Fibroblast of skin of back (primary cell): ENCODE measurements at places on chromosomes 5 and 9.

DNA sequence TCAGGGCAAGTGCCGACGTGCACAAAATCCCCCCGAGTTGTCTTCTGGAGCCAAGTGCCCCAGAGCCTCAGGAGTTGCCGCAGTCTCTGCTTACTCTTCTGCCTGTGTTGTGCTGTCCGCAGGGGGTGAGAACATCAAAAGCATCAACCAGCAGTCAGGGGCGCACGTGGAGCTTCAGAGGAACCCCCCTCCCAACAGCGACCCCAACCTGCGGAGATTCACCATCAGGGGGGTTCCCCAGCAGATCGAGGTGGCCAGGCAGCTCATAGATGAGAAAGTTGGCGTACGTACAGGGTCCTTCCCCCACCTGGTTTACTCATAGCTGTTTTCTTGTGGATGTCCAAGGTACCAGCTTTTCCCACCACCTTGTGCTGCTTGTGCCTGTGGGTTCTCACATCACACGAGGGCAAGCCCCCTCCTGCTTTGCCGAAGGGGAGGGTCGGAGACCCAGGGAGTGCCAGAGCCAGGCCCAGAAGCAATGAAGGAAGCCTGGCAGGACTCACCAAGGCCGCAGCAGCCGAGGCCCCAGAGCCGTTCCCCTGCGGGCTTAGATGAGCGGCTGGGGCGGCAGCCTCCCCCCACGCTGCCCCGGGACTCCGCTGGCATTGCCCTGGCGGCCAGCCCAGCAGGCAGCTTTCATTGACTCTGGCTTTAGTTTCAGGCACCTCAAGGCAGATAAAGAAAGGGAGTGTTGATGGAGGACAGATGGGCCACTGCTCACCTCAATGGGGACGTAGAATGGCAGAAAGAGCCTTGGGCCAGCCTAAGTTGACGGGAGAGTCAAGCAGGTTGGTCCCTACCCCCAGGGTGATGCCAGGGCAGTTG lies 33.7 kb upstream of the PRDM12 start:
- no peak for DNase-seq

DNA sequence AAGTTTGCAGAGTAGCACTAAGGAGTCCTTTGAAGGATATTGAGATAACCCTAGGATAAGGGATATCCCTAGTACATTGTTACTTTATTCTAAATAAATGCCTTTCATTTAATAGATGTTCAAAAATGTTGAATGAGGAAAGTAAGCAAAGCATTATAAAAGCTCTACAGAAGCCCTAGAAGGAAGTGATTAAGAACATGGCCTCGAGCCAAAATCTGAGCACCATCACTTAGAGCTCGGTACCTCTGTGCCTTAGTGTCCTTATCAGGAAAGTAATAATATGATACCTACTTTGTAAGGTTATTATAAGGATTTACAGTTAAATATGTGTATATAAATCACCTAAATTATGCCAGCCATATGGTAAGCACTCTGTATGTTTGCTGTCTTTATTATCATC lies 242.6 kb downstream of the KIAA0825 start:
- DNase-seq = peak; percentile 13

DNA sequence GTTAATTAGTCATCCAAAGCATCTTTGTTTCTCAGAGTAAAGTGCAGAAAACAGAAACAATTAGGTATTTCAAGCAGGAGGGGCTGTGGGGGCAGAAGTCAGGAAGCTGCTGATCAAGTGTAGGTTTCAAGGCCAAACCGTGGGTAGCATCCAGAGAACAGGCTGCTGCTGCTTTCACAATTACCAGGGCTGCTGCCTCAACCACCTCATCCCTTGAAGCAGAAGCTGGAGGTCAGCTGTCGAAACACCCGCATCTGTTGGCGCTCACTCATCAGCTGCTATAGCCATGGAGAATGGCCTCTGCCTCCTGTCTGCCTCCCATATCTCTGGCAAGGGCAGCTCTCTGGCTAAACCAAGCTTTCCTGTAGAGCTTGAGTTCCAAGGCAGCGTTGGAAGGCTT lies 122.9 kb upstream of the OSMR start:
- no peak for DNase-seq

GRCh38 chr5:143677403-143677802 lies 134.6 kb upstream of the HMHB1 start:
- no peak for DNase-seq

GRCh38 chr5:123673107-123673506 lies 161.1 kb downstream of the CSNK1G3 start:
- DNase-seq = no peak

DNA sequence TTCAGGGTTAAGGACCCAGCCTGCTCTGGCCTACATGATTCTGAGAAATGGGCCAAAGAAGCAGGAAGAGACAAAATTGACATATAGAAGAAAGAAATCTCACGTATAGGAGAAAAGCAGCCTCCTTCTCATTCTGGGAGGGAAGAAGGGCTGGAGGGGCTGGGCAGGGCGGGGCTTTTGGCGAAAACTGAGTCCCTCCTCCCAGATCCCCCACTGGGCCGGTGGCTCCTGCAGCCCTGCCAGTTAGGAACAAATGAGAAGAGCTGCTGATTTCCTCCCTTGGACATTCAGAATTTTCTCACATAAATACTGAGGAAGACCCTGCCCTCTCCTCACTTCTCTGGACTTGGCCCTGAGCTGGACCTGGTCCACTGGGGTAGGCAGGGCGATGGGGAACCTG lies at the start of gene WNT8A:
TSS of gene WNT8A (plus strand) at position 332 of the 400 bp plus-strand sequence. CDS start 95 bp downstream, outside the sequence.
- no peak for DNase-seq

DNA sequence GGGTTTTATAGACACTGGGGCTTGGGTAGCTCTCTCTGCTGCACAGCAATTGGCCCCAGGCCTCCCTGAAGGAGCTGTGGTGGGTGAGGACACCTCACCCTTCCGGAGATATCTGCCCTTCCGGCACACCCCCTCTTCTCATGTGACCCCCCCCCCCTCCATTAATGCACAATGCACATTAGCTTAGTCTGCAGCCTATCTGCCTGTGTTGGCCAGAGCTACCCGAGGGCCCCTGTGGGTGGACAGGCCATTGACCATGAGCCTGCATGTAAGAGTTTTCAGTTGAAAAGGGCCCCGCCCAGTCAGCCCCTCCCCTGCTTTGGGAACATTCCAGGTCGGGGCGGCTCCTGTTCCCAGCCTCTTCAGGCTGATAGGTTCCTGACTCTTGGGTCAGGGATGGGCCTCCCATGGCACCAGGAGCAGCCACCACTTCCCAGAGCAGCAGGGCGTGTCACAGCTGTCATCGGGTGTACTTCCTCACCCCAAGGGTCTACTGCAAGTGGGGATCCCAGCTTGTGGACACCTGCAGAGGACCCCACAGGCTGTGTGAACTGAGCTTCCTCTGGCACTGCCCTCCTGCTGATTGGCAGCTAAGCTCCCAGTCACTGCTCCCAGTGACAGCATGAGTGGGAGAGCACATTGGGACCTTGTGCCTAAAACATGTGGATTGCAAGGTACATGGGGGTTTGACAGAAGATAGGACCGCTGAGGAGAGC lies 17.8 kb downstream of the PHF2 start:
- peak; percentile 7 for DNase-seq
